ENCODE measurements at places on chromosomes 4 and X.

DNA sequence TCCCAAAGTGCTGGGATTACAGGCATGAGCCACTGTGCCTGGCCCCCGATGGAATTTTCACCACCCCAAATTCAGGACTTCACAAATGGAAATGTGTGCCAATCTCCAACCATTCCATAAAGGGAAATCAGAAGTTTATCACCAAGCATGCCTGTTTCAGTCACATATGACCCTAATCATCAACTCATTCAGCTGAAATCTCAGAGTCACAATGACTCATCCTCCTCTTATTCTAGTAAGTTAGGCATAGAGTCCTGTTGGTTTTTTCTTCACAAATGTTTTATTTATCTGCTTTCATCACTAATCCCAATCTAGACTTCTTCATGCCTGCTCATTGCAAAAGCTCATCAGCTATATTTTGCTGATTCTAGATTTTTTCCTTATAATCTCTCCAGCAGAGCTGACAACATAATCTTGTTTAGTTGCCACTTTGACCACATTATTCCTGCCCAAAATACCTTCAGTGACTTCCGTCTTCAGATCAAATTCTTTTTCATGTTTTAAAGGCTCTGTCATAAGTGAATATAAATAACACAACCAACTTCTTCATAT, 83.3 kb downstream of the SLC7A11 start:
- no peak for DNase-seq

- DNase-seq, result no peak
Measured at GRCh38 chrX:28651186-28651585, 63.9 kb downstream of the IL1RAPL1 start.

DNA sequence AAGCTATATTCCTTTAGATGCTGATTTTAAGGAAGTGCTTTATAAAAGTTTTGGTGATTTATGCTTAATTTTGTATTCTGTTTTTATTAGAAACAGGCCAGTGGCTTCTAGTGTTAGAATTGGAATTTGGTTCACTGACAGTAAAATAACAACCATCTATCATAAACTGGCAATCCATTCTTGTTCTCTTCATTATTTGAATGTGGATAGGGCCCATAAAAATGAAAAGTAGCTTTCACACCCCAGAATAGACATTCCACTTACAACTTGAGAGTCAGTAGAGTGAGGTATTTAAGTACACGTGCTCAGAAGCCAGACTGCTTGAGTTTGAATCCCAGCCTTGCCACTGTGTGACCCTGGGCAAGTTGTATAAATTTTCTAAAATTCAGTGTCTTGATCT, 232.4 kb upstream of the CTSO start:
- no peak for DNase-seq

DNA sequence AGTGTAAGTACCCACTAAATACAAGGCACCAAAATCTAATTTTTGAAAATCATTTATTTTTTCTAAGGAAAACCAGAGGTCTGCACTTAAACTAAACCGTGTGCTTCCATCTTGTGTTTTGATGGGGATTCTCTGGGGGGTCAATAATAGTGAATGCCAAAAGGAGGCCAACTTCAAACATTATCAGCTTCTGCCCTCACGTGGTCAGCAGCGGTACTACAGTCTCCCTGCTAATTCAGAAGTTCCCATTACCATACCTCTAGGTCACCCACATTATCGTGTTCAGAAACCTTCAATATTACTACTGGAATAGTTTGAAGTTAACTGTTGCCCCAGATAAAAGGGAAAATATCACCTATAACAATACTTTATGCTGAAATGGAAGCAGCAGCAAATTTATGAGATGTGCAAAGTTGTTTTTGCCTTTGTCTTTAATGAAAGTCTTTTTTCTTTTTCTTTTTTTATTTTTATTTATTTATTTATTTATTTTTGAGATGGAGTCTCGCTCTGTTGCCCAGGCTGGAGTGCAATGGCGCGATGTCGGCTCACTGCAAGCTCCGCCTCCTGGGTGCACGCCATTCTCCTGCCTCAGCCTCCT, 17.3 kb downstream of the CTPS2 start:
- peak; percentile 59 for DNase-seq

DNA sequence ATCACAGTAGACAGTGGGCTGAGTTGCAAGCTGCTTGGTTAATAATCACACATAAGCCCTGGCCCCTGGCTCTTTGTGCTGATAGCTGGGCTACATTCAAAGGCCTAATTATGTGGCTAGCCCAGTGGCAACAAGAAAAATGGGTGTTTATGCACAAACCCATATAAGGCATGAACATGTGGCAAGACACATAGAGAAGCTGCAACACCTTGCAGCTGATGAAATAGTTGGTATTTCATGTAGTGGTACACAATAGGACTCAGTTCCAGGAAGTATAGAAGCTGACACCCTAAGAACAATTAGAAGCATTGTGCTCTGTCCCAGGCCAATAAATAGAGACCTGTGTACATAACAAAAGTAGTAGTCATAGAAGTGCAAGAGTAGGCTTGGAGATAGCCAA, 14.6 kb upstream of the ZNF630 start:
- DNase-seq, result no peak

GRCh38 chr4:53598901-53599300, 7.6 kb upstream of the LNX1 start:
- no peak for DNase-seq

DNA sequence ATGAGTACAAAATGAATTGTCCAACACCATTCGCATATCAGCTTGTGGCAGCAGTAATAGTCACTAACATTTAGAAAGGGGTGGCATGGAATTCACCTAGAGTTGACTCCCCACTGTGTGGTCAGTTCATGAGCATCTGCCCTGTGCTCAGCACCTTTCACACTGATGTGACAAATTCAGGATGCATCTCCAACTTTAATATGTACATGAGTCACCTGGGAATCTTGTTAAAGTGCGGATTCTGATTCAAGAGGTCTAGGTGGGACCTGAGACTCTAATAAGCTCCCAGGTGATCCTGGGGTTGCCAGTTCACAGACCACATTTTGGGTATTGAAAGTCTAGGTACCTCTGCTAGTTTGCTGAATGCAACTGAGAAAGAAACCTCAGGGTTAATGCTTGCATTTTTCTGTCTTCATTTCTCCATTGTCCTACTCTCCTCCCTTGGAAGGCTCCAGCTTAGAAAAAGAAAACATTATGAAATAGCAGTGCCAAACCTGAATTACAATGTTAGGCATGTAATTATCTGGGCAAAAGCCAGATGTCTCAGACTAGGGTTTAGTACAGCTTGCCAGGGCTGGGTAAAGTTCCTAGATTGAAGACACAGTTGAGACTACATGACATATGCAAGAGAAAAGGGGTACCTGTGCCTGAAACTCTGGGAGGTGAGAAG, 32.7 kb downstream of the TMSB4X start:
- peak; percentile 63 for DNase-seq

- no peak for DNase-seq
Measured at GRCh38 chr4:15868826-15869413, 69.6 kb downstream of the FGFBP1 start.

GRCh38 chr4:2809610-2810180, 16.8 kb downstream of the SH3BP2 start:
- no peak for DNase-seq

GRCh38 chrX:22795671-22796070, 204.1 kb upstream of the DDX53 start:
- DNase-seq, result no peak

DNA sequence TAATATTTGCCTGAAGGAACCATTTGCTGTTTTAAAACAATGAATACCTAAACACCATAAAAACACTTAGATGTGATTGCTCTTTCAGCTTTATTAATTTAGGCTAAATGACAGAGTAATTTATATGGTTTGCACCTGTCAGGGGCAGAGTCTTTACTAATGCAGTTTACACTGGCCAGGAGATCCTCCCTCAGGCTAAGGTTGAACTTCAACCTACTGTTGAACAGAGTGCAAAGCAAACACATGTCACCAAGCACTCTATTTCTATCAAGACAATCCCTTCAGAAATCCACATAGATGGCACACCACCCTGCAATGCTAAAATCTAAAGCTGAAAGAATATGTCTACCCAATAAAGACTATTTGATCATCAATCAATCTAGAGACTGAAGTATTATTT, 147.3 kb downstream of the KLHL13 start:
- DNase-seq, result no peak

DNA sequence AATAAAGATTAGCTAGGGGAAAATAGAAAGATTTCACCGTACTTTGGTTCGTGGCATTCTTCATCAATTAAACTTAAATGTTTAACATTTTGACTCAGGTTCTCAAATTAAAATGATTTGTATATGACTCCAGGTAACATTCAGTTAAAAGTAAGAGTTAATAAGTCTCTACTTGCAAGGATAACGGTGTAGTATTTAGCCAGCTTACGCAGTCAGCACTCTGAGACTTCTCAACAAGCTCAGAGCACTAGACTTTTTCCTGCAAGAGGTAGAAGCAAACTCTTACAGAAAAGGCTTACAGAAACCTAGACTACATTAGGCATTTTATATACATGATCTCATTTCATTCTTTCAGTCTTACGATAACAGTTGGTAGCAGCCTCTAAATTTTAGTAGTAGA, 96.4 kb upstream of the PPARGC1A start:
- DNase-seq, result no peak

DNA sequence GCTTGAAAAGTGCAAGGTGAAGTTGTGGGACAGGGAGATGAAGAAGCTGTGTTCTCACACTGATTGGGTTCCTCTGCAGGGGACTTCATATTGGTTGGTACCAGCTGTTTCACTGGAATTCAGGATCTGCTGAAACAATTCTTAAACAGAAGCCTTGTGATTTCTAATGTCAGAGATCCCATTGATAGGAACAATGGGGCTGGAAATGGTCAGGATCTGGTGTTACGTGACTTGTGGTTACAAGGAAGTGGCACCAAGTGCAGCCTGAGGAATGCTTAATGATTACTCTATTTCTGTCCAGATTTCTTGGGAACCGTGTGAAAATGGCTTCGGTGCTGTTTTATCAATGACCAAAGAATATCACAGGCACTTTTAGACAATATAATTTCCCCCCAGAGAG, 68.1 kb downstream of the MOSPD2 start:
- no peak for DNase-seq

- DNase-seq, result no peak
Measured at GRCh38 chr4:122815248-122815647, 11.4 kb upstream of the FGF2 start.

DNA sequence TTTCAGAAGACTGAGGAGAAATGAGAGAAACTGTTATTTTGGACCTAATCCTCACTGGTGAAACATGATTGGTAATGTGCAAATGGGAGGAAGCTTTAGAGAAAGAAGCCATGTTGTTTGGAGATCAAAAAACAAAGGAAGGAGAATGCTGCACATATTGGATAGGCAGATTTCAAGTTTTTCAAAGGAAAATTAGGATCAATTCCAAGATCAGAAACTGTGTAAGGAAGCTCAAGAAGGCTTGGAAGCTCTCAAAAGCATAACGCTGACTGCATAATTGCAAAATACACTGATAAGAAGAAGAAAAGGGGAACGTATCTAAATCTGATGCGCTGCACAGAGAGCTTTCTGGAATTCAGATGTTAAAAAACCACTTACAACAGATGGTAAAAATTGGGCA, 34.6 kb downstream of the KLHL15 start:
- no peak for DNase-seq

DNA sequence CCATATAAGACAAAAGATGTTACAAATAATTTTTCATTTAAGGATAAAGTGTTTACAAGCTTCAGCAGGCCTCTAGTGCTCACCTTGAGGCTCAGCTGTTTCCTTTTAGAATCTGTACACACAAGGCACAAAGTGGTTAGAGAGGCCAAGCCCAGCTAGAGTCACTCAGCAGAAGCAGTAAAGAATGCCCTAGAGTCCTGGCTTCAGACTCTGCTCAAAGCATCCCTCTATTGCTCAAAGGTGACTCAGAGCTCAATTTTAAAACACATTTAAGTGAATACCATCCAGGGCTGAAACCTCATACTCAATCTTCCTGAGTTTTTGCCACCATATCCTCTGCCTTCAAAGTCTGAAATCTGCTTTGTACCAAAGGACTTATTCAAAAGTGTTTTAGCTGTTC, 22.6 kb upstream of the PHF8 start:
- DNase-seq, result no peak

GRCh38 chr4:80926446-80926845, 104.1 kb upstream of the BMP3 start:
- DNase-seq, result no peak

DNA sequence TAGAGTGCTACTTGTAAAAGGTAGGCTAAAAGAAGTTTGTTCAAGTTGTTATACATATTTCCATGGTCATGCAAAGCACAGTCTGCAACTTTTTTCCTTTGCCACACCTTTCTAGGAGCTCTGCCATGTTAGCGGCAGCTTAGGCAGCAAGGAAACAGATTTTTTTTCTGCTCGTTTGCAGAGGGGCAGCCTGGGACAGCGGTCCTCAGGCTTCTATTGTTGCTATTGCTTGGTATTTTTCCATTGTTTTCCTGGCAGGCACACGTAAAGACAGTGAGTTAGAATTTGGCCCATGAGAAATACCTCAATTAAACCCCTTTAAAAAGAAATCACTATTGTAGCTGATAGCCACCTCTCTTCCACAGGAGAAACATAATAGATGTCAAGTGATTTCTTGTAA, 391.4 kb downstream of the SH2D1A start:
- no peak for DNase-seq

DNA sequence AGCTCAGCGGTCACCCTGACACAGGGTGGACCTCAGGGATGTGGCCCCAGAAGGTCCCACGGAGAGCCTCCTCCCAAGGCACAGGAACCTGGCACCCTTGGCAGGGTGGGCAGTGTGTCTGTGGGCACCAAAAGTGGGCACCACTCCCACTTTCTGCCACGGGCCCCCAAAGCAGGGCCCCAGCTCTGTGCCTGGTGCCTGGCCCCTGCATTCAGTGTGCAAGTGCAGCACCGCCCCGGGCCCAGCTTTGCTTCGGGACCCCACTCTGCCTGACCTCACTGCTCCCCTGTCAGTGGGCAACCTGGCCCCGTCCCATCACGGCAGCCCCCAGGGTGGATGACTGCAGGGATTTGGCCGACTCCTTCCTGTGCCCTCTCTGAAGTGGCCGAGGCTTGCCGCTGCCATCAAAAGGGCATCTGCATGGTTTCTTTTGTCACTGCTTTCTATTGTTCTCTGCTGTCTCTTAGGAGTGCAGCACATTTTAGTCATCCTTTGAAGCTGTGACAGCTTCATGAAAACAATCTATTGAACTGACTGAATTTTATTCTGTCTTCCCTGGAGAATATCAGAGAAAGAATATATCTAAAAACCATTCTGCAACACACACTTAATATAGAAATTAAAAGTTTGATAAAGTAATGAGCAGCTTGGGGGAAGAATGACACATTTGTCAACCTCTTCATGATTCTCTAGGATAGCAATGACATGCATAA, 302.4 kb downstream of the FAM47B start:
- DNase-seq, result no peak

DNA sequence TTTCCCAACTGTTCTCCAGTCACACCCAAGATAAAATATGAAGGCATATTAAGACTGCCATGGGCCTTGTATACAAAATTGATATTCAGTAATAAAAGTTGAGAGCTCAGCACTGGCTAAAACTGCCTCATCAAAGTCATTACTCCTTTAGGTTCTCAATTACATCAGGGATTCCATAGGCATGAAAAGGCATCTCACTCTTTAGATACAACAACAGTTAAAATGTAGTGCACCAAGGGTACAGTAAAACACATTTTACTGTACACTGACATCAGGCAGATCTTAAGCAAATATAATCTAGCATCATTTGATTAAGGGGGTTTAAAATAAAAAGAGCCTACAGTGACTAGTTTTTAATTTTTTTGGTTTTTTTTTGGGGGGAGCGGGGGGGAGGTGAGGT, 107.7 kb downstream of the PPP3CA start:
- DNase-seq, result no peak

- peak; percentile 80 for DNase-seq
Measured at GRCh38 chr4:81052119-81053068, 21.9 kb downstream of the BMP3 start.

GRCh38 chr4:601612-602558, 23.5 kb upstream of the PDE6B start:
- no peak for DNase-seq
